ENCODE measurements at places on chromosomes 1 and 21.

- no peak for DNase-seq
Measured at GRCh38 chr1:235131961-235132360, 3.3 kb upstream of the TOMM20 start.

DNA sequence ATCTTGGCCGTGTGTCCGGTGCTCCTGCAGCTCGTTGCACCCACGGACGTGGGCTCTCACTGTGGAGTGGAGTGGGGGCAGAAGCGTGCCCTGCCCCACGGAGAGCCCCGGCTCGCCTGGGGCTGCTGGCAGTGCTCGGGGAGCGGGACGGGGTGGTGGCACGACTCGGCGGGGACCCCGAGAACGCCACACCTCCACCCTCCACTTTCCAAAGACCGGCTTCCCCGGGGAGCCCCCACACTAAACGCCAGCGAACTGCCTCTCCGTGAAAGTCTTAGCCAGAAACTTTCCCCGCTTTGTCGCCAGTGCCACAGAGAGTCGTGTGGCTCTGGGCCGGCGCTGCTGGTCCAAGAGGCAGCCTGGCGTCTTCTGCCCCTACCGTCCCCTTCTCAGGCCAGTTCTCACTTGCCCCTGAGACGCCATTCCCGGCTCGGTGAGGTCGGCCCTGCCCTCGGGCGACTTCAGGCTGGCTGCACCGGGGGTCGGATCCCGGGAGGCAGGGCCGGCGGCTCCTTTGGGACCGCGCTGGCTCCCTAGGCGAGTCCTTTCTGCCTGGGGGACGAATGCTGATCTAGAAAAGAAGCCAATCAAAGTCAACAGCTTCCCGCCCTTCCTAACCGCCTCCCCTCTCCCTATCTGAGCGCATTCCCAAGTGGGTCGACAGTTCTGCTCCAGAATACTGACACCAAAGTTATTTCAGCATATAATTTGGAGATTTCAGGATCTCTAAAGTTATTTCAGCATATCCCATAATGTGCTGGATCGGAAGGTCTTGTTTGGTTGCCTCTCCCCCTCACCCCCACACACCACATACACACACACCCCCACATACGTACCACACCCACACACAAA, 2.6 kb upstream of the SAMD13 start:
- no peak for DNase-seq

- DNase-seq, result no peak
Measured at GRCh38 chr1:9735800-9736199, 84.3 kb downstream of the PIK3CD start.

DNA sequence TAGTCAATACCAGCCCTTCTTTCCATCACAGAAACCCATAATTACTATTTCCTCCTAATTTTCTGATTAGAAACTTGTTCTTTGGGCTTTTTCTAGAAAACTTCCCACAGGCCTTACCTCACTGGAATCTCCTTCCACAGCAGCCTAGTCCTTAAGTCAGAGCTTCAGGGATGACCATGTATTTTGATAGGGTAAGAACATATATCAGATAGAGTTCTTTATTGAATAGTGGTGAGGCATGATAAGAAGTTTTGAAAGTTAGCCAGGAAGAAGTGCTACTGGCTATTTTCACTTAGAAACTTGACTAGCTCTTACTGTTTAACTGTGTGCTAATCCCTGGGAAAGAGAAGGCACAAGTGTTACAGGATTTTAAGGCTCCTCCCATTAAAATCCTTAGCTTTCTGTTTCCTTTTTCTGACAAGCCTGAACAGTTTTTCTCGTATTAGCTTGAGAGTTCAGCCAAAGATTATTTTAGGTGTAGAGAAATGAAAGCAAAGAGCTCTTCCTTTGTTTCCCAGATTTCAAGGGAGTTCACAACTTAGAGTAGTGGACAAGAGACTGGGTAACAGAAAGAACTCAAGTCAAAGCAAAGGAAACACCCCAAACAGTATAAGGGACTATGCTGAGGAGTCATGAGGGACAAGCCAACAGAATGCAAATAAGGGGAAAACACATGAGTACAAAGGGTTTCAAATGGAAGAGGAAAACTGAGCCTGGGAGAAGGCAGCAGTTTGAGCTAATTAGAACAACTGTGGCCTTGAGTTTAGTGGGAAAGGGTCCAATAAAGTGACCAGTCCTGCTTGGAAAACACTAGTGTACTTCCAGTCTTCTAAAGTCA, 37.2 kb upstream of the AIM2 start:
- DNase-seq, result no peak

DNA sequence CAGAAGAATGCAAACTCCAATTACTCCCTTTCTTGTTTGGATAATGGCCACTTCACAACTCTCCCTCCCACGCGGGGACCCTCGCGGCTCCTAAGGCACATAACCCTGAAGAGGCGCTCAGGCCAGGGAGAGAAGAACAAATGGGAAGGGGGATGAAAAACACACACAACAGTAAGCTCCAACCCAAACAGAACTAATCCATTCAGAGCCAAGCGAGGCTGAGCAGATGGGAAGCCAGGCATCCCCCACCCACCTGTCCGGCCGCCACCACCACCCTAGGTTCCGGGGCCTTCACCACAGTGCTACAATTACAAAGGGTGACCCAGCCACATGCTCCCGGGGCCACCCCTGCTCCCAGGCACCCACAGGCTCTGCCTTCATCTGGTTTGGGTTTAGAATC, 101.5 kb downstream of the MRPL37 start:
- DNase-seq, result no peak

All from CMK (cell line).